ENCODE measurements at places on chromosomes 1 and 21. TPM values are rescaled to one million over a fixed set of nuclear protein-coding genes. Genes with fewer than 3 reads are reported as not detected.
A peak's percentile ranks its signal among the peaks of the same experiment; 100 is the strongest.

- DNase-seq = no peak
These were observed 68.9 kb downstream of the ST3GAL3 start for GRCh38 chr1:43776043-43776761.

Gene NR1I3
- not detected for total RNA-seq

DNA sequence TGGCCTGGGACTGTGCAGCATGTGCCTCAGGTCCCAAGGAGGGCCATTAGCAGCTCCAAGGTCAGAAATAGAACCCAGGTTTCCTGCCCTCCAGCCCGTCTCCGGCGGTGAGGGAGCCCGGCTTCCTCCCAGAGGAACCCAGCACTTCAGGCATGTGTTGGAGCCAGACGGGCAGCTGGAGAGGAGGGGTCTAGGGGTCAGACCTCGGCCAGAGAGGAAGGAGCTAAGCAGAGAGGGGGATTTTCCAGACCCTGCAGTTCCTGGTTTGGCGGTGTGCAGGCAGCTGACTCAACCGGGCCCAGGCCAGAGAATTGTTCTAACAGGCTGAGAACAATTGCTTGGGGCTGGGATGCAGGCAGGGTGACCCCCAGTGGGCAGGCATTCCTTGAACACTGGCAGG, 37.1 kb downstream of the HSPG2 start:
- no peak for DNase-seq

- peak; percentile 56 for DNase-seq
These were observed 671 bp downstream of the HNRNPU start for GRCh38 chr1:244863491-244864252.

- DNase-seq = no peak
These were observed 61.2 kb downstream of the CCDC30 start for GRCh38 chr1:42524330-42524729.

DNA sequence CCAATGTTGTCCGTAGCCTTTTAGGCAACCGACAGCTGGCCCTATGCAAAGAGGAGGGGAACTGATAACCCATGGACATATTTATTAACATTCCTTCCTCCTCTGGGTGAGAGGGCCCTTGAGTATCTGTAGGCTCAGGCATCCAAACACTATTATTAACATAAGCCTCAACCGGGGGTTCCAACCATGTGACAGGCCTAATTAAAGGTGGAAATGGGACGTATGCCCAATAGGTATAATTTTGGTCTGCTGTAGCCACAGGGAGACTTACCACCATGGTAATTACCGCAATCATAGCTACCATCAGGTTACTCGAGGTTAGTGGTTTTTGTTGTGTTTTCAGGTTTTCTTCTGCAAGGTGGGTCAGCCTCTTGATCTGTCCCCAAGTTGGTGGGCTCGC, 5.3 kb downstream of the DAP3 start:
- DNase-seq = no peak

Gene MCOLN3
- total RNA-seq = 9.0 TPM

DNA sequence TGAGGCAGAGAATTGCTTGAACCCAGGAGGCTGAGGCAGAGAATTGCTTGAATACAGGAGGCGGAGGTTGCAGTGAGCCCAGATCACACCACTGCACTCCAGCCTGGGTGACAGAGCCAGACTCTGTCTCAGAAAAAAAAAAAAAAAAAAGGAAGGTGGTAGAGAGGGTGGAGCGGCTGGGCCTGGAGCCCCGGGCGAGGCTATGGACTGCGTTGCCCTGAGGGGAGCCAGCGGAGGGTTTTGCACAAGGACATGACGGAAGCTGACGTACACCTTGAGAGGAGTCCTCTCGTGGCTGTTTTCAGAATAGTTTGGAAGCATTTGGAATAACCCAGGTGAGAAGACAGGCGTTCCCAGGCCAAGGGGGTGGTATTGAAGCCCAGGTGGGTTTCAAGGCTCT, 6.9 kb upstream of the FBLIM1 start:
- no peak for DNase-seq

DNA sequence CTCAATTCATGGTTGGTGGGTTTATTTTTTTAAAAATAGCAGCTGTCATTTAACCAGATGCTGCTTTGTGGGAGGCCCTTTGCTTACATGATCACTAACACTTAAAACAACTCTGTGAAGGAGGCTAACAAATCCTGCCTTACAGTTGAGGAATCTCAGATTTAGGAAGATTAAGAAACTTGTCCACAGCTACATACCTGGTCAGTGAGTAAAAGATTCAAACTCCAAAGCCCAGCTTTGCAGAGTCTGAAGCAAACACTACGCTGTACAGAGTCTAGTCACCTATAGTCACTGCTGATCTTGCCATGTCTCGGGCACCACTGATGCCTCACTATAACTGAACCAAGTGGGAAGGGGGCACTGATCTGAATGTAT, 535.4 kb downstream of the SMYD3 start:
- no peak for DNase-seq

- no peak for DNase-seq
These were observed 13.7 kb downstream of the TFF3 start for GRCh38 chr21:42301371-42302075.

Gene NBPF10
- 1.3 TPM for total RNA-seq

Gene PTAFR
- total RNA-seq = 3.4 TPM

GRCh38 chr1:170661646-170662411, 2.1 kb upstream of the PRRX1 start:
- peak; percentile 80 for DNase-seq

Gene OR2G6
- total RNA-seq = not detected

Gene MRAP
- total RNA-seq = not detected

Gene RNF223
- not detected for total RNA-seq

GRCh38 chr1:231013391-231014015, 26.6 kb downstream of the FAM89A start:
- no peak for DNase-seq

DNA sequence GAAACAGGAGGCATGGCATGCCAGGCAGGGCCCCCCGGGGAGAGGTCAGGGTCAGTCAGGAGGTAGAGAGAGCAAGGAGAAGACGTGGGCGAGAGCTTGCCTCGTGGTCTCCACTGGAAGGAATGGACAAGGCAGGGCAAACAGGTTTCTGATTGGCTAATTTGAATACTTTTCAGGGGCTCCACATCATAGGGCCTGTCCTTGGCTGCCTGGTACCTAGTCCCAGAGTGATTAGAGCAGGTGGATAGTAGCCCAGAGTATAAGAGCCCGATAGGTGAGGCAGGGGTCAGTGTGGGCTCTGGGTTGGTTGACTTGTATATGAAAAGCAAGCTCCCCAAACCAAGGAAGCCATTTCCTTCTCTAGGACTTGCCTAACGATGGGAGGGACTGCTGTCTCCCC, 178.6 kb downstream of the ZP4 start:
- no peak for DNase-seq

DNA sequence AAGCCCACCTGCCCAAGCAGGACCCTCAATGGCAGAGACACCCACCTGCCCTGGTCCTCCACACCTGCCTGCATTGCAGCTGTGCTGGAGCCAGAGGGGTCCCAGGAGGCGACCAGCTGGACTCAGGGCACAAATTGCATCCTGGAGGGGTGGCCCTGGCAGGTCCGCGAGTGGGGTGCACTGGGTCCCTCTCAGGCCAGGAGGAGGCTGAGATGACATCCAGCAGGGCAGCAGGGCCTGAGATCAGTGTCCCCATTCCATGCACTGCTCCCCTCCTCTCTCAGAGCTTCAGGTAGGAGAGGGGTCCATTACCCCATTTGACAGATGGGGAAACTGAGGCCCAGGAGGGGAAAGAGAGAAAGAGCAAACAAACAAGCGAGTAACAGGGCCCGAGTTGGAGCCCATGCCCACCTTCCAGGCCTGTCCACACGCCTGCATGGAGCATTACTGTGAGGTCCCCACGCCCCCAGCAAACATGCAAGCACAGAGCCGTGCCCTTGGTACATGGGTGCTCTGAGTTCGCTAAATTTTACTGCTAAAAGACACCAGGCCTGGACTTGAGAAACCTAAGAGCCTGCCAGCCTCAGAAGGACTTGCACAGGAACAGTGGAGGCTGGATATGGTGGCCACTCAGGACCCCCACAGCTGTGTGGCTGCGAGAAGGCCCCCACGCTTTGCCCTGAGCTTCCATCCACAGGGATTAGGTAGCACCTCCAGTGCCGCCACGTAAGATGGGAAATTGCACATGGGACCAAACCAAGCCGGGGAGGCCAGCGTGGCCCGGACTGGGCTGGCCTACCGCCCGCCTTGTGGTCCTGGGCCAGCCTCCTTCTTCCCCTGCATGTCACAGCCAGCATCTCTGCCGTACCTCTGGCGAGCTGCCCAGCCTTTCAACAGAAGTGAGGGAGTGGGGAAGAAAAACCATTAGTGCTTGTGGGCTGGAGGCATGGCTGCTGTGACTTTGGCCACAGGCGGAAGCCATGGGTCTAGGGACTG, 7.4 kb downstream of the WNT3A start:
- DNase-seq = peak; percentile 70

- no peak for DNase-seq
These were observed 29.1 kb downstream of the LAMC2 start for GRCh38 chr1:183215076-183215720.

Gene FMO3
- total RNA-seq = 0.62 TPM

Gene NUP210L
- total RNA-seq = 0.09 TPM

Gene GPR89A
- 19.2 TPM for total RNA-seq

Gene FYB2
- total RNA-seq = 0.62 TPM

GRCh38 chr1:25477448-25478034, 46.8 kb downstream of the MACO1 start:
- no peak for DNase-seq

Gene PDZK1IP1
- not detected for total RNA-seq

Gene TNFSF18
- not detected for total RNA-seq

- DNase-seq = no peak
These were observed 125.3 kb downstream of the LTN1 start for GRCh38 chr21:28867401-28867800.

Gene SEC16B
- 1.7 TPM for total RNA-seq

DNA sequence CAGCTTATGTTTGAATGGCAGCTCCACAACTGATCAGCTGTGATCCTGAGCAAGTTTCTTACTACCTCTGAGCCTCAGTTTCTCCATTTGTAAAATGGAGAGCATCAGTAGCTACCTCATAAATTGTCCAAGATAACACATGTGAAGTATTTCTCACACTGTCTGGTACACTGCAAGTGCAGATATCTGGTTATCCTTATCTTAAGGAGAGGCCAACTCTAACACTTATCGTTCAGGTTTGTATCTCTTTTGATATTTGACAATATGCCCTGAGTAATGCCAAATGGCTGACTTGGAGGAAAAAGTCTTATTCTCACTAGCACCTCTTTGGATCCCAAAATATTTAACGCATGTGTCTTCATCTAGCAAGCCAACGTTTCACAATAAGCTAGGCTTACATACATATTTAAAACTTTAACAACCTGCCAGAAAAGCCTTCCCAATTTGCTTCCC, 2.7 kb downstream of the CSRP1 start:
- no peak for DNase-seq

GRCh38 chr1:151825204-151825603, 6.4 kb downstream of the RORC start:
- no peak for DNase-seq

- no peak for DNase-seq
These were observed 66.1 kb upstream of the ADAM30 start for GRCh38 chr1:119962296-119962968.

Gene KCNJ15
- total RNA-seq = 0.47 TPM

- DNase-seq = no peak
These were observed 36.8 kb downstream of the CDC7 start for GRCh38 chr1:91537281-91537986.

DNA sequence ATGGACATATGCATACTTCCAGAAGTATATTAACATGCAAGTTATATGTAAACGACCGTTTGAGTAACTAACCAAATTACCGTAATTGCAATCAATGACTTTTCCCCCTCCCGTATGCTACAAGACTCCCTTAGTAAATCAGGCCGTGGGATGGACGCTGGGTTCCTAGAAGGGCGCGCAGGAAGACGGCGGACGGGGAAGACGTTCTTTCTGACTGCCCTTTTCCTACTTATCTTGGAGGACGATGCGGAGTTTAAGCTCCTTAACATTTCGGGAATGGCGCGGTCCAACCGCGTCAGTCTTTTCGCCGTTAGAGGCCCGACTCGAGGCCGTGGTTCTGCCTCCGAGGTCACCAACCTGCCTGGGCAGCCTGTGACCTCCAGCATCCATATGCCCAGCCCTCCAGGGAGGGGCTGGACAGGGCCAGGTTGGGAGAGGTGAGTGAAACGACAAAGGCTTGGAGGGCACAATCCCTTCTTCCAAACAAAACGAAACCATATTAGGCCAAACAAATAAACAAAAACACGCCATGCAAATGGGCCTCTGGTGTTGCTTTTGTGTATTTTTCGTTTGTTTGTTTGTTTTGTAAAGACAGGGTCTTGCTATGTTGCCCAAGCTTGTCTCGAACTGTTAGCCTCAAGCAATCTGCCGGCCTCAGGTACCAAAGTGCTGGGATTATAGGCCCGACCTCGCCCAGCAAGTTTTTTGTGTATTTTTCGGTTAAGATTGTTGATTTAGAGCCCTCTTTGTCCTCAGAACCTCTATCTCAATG, 873 bp upstream of the PI4KB start:
- peak; percentile 65 for DNase-seq

- DNase-seq = no peak
These were observed 4.6 kb downstream of the LRRC8C start for GRCh38 chr1:89637496-89637895.

GRCh38 chr1:5667513-5668325, 324.5 kb downstream of the NPHP4 start:
- DNase-seq = no peak

DNA sequence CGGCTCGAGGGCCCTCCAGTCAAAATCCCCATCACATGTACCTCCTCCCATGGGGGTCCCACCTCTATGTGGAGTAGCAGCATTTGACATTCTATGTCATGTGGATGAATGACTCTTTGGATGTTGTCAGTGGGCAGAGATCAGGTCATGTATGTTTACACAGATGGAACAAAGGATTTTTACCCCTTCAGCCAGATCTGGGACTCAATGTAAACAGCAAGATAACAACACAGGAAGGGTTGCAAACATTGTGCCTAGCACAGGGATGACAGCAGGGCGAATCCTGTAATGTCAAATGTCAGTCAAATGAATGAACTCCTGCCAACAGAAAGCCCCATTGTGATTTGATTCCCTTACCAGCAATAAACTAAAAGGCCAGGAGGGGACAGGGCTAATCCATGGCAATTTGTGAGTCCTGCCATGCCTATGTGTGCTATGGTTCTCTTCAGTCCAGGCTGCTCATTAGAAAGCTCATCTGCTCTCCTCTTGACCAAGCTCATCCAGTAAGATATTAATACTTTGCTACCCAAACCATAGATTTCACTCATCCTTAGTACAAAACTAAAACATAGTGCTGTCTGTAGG, 60.3 kb downstream of the PGBD5 start:
- no peak for DNase-seq

Gene HTR6
- total RNA-seq = not detected

GRCh38 chr1:57003398-57004139, 37.8 kb upstream of the C8B start:
- DNase-seq = no peak

- DNase-seq = no peak
These were observed 43.2 kb downstream of the GDAP2 start for GRCh38 chr1:117886101-117886795.

Gene PTPN7
- total RNA-seq = 0.28 TPM

DNA sequence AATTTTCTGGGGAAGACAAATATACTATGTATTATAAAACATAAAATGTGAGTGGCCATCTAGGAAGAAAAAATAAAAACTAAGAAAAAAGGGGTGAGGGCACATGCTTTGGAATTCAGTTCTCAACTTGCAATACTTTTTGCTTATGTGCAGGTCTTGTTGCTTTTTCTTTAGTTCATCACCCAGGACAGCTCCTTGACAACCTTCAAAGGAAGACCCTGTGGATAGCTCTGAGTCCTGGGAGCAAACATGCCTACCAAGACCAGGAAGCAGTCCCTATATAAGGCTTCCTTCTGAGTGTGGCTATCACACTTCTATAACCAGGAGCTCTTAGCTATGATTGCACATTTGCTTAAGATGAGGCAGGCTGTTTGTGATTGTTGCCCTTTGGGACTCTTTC, 78.0 kb downstream of the WDR64 start:
- DNase-seq = no peak

Gene CCDC185
- total RNA-seq = 0.35 TPM

All from right cardiac atrium (tissue), 5 donors.